ENCODE measurements at places on chromosomes 4 and X.

- no peak for DNase-seq
Measured at GRCh38 chrX:5644776-5645175, 583.9 kb downstream of the NLGN4X start.

GRCh38 chr4:6562931-6563901 is 11.8 kb upstream of the MAN2B2 start:
- no peak for DNase-seq

DNA sequence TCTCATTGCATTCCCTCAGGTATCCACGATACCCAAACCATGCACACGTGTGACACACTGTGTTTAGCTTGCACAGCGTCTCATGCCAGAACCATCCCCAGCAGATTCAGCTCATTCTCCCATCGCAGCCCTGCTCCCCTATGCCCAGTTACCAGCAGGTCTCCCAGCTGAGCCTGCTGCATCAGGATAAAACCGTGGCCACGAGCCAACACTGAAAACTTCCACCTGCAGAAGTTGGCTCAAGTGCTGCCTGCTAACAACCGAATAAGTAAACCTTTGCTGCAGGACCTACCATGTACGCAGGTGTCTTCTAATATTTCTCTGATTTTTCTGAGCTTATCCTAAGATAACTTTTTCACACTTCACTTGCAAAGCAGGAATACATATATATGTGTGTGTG is 120.4 kb upstream of the STS start:
- DNase-seq = no peak

GRCh38 chr4:47876310-47876709 is 38.1 kb downstream of the NFXL1 start:
- no peak for DNase-seq
